ENCODE measurements at places on chromosomes 2 and 18.
A peak's percentile ranks its signal among the peaks of the same experiment; 100 is the strongest.

- DNase-seq, result no peak
Observed at GRCh38 chr2:134772493-134773169, 53.8 kb upstream of the TMEM163 start.

DNA sequence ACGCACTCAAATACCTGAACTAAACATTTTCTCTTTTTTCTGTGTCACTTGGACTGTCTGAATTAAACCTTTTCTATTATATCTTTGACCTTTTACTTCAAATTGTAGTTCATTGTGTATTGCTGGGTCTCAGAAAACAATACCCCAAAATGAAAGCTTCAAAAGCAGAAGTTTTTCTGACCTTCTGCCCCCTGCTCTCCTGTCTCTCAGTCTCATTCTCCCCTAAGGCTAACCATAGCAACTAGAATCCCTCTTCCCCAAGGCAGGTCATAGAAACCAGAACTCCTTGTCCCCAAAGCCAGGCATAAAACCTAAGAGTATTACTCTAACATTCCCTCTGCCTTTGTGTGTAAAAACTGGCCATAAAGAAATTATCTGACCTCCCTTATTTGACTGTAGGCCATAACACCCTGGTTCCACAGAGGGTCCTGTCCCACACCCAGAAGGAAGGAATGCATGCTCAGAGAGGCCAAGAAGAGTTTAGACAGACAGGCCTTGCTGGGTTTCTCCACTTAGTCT, 93.5 kb upstream of the B3GNT2 start:
- DNase-seq, result no peak

DNA sequence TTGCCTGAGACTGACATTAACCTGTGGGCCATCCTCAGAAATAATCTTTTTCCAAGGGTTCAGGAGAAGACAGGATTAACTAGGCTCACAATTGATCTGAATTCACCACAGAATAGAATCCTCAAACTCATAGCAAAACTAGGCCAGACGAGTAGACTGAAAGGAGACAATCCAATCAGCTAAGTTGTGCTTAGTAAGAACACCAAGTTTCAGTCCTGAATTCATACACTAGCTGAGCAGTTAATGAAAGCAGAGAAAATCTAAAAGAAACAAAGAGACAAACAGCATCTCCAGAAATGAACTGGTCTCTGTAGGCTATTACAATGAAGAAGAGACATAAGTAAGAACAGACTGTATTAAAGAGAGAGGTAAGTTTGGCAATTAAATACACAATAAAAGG, 89.5 kb downstream of the GORASP2 start:
- DNase-seq, result no peak

DNA sequence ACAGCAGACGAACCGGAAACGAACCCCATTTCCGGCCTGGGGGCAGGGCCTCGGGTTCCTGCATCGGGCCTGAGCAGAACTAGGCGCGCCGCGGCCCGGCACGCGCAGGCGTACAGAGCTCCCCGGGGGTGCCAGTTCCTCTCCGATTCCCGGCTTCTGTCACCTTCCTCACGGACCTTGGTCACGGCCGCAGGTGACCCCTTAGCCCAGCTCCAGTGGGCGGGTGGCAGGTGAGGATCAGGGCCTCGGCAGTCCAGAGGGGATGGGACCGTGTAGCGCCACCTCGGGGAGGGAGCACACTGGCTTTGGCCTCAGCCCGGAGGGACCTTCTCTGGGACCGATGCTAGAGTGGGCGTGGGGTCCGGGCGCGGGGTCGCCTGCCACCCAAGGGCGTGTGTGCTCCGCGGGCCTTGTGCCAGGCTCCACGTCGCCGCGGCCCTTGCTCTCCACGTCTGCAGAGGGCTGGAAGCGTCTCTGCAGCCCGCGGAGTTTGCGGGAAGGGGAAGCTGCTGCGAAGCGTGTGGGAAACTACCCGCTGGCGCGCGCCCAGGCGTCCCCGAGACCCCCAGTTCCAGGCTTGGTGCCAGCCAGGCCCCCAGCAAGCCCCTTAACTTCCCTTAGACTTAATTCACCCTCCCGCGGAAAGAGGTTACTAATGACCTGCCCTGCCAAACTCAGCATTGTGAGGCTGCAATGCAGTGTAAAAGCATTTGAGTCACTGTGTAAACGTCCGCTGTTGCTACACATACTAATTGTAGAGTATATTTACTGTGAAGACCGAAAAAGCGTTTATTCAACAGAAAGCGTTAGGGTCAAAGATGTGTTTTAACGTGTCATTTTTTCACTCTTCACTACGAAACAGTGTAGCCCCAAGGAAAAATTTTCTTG, at the start of gene TRAPPC12:
TSS of gene TRAPPC12 (plus strand) at position 48 of the 888 bp plus-strand sequence. CDS start 7,930 bp downstream, outside the sequence.
- DNase-seq, result peak; percentile 94
